ENCODE measurements at places on chromosomes 4 and X.

DNA sequence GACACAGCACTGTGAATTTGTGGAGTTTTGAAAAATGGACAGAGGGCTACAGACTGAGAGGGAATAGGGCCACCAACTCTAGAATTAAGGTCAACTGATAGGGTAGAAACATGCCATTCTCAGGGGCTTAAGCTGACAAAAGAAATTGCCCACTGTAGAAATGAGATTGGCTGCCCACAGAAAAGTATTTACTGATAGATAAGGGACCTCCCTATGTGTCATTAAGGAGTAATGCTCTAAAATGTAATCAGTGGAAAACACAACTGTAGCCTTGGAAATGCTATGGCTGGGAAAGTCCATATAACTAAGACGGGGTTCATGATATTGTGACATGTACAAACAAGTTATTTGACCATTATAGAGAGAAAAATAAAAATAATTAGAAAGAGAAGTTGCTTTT is 4.6 kb downstream of the RTL9 start:
- DNase-seq: no peak

DNA sequence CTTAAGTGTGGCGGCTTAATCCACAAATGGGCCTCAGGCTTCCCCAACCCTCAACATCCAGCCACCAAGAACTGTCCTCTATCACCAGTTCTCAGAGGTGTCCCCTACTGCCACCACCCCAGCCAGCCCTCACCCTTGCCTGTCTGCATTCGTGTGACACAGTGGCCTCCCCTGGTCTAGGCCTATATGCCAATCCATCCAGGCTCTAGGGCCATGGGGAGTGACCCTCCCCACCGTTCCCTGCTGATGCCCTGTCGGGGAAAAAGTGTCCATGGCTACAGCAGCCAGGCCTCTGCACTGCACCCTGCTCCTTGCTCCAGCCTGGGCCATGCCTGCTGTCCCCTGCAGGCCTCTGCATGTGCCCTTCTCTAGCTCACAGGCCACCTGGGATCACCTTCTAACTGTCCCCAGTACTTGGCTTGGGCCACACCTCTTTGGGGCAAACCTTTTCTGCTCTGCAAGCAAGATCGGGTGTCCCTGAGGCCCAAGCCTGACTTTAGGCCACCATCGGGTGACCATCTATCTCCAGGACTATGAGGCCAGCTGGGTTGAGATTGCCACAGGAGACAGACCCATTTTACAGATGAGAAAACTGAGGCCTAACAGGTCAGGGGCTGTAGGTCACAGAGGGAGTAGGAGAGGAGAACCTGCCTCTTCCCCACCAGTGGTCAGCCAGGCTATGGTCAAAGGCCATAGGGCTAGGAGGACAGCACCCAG is 75.8 kb downstream of the JAKMIP1 start:
- DNase-seq: no peak

DNA sequence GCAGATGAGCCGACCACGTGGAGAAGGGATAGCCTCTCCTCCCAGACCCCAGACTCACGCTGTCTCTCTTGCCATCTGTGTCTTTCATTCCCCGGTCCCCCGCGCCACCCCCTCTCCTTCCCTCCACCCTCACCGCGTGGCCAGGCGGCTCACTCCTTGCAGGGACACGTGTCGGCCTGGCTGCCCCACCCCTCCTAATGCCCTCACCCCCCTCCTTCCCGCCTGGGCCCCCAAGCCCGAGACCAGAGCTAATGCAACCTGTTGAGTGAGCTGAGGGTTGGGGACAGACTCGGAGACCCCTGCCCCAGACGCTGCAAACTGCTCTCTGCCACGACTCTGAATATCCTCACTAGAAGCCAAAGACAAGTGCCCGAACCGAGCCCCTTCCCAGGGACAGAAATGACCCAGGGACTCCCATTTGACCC is 1.8 kb downstream of the SLC38A5 start:
- DNase-seq: peak; percentile 7

DNA sequence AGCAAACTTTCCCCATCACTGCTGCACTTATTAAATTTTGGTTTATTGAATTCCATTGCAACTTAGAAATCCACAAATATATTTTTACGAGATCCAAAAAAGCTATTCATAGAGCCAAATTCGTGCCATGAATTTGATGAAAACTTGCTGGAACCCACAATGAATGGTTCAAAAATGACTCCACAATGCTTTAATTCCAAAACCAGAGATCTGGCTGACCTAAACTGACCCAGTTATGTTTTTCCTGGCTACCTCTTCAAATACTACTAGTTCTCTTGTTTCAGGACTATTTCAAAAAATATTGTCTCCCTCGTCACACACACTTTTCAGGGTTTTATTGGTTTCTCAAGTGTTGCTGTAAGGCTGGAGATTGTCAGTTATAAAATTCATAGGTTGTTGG is 474.8 kb downstream of the PDGFC start:
- peak; percentile 78 for DNase-seq

DNA sequence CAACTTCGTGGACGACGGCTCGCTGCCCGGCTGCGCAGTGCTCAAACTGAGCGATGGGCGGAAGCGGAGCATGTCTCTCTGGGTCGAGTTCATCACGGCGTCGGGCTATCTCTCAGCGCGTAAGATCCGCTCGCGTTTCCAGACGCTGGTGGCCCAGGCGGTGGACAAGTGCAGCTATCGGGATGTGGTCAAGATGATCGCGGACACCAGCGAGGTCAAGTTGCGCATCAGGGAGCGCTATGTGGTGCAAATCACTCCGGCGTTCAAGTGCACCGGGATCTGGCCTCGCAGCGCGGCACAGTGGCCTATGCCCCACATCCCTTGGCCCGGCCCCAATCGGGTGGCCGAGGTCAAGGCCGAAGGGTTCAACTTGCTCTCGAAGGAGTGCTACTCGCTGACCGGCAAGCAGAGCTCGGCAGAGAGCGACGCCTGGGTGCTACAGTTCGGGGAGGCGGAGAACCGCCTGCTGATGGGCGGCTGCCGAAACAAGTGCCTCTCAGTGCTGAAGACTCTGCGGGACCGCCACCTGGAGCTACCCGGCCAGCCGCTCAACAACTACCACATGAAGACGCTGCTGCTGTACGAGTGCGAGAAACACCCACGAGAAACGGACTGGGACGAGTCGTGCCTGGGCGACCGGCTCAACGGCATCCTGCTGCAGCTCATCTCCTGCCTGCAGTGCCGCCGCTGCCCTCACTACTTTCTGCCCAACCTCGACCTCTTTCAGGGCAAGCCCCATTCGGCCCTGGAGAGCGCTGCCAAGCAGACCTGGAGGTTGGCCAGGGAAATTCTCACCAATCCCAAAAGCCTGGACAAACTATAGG is 1.5 kb downstream of the MAB21L2 start:
- DNase-seq: peak; percentile 27

- DNase-seq: no peak
Measured at GRCh38 chr4:104896660-104897645, 249.7 kb upstream of the TET2 start.

DNA sequence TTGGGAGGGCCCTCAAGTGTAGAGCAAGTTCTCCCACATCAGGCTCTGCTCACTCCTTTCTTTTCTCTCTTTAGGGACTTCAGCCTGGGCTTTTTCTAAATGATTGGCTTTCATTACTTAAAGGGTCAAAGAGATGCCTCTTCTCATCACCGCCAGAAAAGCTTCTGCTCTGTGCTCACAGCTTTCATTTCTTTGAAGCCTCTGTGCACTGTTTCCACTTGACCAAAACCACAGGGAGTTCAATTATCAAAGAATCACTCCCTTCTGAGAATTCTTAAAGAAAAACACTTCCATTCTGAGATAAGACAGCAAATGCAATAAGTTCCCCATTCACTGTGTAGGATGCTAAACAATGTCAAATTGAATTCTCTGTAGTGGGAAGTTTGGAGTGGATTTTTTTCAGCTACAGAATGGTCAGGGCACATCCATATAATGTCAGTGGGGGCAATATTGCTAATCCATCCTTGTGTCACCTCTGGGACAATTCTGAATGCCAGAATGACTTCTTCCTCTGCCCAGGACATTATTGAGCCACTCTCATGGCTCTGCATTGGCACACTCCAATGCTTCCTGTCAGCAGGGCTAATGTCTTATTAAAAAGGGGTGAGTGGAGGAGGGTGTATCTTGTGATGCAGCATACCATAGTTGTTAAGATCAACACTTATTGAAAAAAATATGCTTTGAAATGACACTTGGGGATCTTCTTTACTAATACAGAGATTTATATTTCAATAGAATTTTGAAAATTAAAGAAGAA is 217.6 kb downstream of the SNCA start:
- no peak for DNase-seq

GRCh38 chr4:152166567-152166966 is 369.3 kb downstream of the FBXW7 start:
- DNase-seq: peak; percentile 8

GRCh38 chr4:7767966-7768365 is 171.7 kb downstream of the AFAP1 start:
- DNase-seq: no peak

DNA sequence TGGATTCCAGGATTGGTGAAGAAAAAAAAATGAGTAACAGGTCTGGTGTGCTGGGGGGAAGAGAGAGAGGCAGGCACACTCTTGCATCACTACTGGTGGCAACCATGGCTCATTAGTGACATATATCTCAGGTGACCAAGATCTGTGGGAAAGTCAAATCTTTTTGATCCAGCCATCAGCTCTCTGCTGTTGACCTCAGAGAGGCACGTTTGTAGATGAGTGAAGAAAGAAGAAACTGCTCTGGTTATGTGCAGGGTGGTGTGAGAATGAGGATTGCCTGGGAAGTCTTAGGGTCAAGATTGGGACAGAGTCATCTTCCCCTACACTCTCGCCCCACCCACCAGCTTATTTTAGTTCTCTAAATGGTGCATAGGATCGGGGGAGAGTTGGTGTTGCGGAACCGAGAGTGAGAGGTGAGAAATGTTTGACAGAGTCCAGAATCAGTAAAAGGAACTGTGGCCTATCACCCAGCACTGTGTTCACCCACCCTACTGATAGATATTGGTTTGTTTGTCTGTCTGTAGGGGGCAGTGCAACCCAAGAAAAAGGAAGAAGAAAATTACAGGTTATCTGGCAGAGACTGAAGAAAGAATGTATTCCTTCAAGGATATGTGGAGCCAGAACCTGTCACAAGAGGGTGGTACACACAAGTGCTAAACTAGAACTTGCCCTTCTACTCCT is 21.9 kb downstream of the ARMCX6 start:
- peak; percentile 79 for DNase-seq

GRCh38 chrX:55011294-55011693 is 11.1 kb downstream of the APEX2 start:
- no peak for DNase-seq

GRCh38 chr4:181944527-181944926 is 298.7 kb upstream of the TENM3 start:
- no peak for DNase-seq

- peak; percentile 25 for DNase-seq
Measured at GRCh38 chr4:48031802-48032525, 15.4 kb downstream of the NIPAL1 start.

Measured in fibroblast of skin of right quadriceps (primary cell).